Testis (tissue), 5 donors: ENCODE measurements at places on chromosomes 7 and 10. TPM values are rescaled to one million over a fixed set of nuclear protein-coding genes. Genes with fewer than 3 reads are reported as not detected.

DNA sequence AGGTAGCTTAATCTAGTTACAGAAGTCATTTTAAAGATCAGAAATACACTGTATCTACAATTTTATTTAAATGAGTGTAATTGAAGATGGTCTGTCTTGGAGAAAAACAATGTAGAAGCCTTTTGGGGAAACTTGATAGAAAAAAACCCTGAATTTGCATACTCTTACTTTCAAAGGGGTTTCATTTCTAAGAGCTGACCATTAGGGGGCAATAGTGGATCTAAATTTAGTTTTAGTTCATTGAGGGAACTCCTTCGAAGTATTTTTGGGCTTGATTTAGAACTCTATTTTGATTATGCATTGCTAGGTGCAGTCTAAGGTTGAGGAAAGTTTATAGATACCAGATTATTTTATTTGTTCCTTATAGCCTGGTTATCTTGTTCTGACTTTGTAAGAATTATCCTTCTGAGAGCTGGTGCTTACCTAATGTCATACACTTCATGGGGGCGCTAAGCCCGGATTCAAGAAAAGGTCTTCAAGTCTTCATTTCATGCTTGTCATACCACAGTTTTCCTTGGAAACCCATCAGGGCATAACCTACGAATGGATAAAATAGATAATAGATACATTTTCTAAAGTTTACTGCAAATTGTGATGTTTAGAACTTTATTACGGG, 69.1 kb upstream of the MXI1 start:
- no peak for DNase-seq

Gene POLR3A
- 16.1 TPM for polyA plus RNA-seq

DNA sequence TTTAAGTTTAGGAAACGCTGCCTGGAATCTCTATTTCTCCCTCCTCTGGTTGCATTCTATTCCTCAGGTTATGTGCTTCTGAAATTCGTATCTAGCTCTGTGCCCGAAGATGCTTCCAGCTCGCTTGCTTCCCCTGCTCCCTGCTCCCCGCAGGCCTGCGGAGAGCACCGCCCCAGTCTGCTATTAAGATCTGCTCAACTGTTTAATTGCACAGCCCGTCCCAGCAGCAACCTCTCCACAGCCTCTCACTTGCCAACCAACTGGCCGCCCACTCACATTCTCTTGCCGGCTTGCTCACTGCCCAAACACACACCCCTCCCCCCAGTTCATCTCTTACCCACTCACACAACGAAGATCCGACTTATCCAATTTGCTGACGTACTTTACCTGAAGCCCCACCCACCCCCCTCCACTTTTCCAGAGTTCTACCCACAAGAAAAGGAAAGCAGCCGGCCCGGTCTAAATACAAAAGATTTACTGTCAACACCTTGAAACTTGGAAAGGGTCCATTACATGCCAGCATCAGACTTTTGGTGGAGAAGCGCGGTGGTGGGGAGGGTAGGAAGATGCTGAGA, 167.3 kb upstream of the KLF14 start:
- DNase-seq = peak; percentile 77

GRCh38 chr10:107450056-107450455, 285.6 kb upstream of the SORCS1 start:
- no peak for DNase-seq

- DNase-seq = no peak
Observed at GRCh38 chr10:106815427-106816043, 349.0 kb downstream of the SORCS1 start.

DNA sequence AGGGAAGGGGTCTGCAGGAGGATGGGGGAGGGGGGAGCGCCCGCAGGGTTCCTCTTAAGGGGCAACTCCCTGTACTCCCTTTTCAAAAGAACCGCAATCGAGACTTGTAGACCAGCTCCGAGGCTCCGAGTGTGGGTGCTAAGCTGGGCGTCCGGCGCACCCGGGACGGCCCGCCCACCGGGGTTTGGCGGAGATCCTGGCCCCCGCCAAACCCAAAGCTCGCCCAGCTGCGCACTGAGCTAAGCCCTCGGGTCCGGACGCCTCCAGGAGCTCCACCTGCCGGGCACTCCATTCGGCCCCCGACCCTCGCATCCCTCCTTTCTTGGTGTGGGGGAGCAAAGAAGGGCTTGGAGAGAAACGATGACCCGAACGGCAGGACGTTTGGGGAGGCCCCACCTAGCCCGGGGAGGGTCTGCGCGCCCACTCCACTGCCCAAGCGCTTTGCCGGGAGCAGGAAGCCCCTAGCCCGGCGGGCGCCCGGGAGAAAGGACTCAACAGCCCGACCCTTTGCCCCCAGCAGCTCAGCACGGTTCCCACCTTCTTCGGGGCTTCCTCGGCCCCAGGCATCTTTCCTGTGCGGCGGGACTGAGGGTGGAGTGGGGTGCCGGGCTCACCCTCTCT, 651 bp downstream of the AFAP1L2 start:
- no peak for DNase-seq

DNA sequence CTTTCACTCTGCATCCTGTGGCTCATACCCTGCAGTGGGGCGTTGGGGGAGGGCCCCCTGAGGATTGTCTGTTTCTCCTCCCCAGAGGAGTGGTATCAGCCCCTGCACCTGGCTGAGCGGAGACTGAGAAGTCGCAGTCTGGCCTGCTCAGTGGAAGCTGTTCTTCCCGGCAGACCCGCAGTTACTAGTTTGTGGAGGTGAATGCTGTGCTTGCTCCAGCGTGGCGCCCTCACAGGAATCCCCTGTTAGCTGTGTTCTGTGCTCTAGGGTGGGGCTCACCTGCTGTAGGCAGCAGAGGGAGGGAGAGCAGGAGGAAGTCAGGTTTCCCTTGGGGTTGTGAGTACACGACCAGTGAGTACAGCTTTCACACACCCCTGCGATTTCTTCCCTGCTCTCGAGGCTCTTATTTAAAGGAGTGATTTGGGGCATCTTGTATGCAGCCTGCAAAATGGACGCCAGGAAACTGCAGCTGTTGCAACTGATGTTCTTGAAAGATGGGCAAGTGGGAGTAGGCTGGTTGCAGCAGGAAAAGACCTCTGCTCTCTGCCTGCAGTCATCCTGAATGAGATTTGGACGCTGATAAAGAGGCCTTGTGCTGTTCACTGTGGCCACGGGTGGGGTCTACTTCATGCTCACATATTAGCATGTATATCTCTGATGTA, 66.4 kb downstream of the HK1 start:
- no peak for DNase-seq

- DNase-seq = no peak
Observed at GRCh38 chr7:2205036-2205780, 27.5 kb downstream of the MAD1L1 start.

GRCh38 chr10:5533098-5533731, 8.5 kb downstream of the CALML3 start:
- DNase-seq = no peak

DNA sequence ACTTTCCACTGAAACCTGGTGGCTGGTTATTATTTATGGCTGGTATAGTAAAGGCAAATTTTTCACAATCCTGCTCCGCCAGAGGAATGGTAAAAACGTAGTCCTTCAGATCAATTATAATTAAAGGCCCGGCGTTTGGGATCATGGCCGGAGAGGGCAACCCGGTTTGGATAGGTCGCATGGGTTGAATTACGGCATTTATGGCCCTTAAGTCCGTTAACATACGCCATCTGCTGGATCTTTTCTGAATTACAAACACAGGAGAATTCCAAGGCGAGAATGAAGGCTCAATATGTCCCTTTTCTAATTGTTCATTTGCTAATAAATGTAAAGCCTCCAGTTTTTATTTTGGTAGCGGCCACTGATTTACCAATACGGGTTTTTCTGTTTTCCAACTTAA, 11.3 kb upstream of the TAS2R3 start:
- no peak for DNase-seq

Gene PDZD8
- polyA plus RNA-seq = 107 TPM

- DNase-seq = no peak
Observed at GRCh38 chr7:40742270-40742669, 607.5 kb downstream of the SUGCT start.

DNA sequence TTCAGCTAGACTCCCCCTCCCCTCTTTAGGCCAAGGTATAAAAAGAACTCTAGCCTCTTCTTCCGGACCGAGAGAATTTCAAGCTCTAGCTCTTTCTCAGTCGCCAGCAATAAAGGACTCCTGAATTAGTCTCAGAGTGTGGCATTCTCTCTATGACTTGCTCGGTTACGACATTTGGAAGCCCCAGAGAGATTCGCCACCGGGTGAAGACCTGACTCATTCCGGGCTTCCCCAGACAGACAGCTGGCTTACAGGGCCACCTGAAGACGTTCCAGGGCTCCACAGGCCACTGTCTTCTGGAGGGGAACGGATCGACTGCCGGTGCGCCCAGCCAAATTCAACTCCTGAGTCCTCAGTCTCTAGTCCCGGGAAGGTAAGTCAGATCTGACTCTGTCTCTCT, at the start of gene AKR1B15:
Gene AKR1B15, plus strand, starts transcription at position 234 of the 400 bp plus-strand sequence. CDS start 15,510 bp downstream, outside the sequence.
- no peak for DNase-seq

DNA sequence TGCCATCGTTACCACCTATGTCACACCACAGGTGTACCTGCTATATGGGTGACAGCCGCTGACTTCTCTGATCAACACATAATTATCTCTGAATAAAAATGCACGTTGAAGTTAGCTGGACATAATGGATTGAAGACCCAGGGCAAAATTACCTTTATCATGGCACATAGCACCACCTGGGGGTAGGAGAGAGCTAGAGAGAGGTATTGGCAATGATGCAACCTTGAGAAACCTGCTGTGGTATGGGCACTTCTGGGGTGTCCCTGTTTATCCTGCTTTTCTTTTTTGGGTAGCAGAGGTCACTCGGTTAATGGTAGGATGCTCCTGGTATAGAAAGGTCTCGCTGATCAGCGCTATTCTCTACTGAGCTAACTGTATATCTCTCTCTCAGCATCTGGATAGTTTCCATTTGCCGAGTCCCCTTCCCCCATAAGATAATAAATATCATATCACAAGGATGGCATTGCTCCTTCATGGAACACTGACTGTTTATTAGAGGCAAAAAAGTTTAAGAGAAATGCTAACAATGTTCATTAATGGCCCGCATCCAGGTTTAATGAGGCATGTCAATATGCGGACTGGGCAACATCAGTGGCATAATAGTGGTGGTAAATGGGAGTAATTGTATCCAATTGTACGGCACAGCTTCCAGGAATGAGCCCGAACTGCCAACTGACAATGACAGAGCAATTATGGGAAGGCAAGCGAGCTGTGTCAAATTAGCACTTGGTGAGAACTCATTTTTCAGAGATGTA, 323.1 kb downstream of the TFEC start:
- no peak for DNase-seq

Gene PTPN12
- 36.7 TPM for polyA plus RNA-seq

Gene NFKB2
- polyA plus RNA-seq = 18.4 TPM

- no peak for DNase-seq
Observed at GRCh38 chr7:19117870-19118608, 603 bp upstream of the TWIST1 start.

Gene NANOS1
- polyA plus RNA-seq = 3.8 TPM

GRCh38 chr10:99425204-99425603, 5.2 kb downstream of the GOT1 start:
- no peak for DNase-seq

Gene NUTM2B
- 5.6 TPM for polyA plus RNA-seq

Gene PAPOLB
- polyA plus RNA-seq = 65.2 TPM

Gene AGAP9
- 26.0 TPM for polyA plus RNA-seq

- DNase-seq = no peak
Observed at GRCh38 chr7:137895301-137896221, 48.8 kb upstream of the DGKI start.

GRCh38 chr10:128064970-128065580, 61.1 kb downstream of the MKI67 start:
- DNase-seq = no peak

DNA sequence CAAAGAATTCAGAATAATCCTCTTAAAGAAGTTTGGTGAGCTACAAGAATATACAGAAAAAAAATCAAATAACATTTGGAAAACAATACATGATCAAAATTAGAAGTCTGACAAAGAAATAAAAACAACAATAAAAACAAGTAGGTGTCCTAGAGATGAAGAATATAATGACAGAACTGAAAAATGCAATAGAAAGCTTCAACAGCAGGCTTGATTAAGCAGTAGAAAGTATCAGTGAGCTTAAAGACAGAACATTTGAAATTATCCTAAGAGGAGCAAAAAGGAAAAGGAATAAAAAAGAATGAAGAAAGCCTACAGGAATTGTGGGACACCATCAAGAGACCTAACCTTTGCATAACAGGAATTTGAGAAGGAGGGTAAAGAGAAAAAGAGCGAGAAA, 238.8 kb downstream of the ZEB1 start:
- DNase-seq = no peak

Gene FAM131B
- 1.2 TPM for polyA plus RNA-seq

Gene TAC1
- polyA plus RNA-seq = 0.59 TPM

DNA sequence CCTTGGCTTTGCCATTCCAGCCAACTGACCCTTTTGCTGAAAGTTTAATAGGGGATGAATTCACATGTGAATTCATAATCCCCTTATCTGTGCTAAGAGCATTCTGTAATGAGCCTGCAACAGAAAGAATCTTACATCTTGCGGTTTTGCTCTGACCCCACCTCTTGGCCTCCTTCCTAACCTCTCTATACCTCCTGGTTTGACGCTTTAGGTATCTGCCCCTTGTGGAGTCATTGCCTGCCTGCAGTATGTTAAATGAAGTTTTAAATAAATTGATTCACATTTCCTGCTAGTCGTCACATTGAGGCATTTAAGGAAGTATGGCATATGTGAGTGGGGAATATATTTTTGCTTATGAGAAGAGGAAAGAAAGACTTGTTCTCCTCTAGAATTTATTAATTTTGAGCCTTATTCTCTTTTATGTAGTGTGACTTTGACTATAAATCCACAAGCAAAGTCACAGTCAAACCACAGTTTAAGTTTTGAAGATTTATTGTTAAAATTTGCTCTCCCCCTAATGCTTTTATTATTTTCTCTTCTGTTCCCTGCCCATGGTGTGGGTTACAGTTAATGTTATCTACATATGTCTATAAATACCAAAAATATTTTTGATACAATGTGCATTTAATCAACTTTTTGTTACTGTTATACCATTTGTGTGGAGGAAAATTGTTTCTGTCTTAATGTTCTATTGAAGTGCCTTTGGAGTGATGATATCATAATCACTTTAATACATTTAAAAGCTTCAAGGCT, 60.9 kb downstream of the LRMDA start:
- DNase-seq = no peak

DNA sequence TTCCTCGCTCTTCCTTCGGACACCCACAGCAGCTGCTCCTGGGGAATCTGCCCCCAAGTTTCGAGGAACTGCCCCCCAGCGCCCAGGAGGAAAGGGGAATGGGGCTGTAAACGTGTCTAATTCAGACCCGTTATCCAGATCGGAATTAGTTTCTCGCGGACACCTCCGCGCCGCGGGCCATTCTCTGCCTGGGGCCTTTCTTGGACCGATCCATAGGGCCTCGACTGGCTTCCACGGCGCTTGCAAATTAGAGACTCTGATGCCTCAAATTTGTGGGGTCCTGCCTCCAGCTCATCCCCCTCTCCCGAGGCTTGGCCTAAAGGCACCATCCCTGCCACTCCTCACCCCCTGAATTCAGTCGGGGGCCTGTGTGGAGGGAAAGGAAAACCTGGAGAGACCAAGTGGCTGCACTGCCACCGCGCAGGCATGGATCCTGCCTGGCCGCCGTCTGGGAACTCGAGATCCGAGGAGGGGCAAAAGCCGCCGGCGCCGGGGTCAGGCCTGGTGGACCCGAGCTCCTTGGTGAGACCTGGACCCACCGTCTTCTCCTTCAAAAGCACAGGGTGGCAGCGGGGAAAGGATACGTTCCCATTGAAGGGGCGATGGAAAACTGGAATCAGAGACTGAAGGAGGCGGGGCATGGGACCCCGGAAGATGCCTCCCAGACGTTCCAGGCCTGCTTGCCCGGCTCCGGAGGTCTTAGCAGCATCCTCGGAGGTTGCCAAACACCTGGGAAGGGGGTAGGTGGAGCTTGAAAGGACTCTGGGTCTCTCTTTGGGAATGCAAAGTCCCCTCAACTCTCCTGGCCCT, 13.7 kb downstream of the LBX1 start:
- DNase-seq = no peak

Gene FAM237B
- 0.17 TPM for polyA plus RNA-seq
